ENCODE measurements at places on chromosomes 2 and 18.

GRCh38 chr2:30267161-30267975 lies 36.0 kb downstream of the LBH start:
- no peak for DNase-seq

DNA sequence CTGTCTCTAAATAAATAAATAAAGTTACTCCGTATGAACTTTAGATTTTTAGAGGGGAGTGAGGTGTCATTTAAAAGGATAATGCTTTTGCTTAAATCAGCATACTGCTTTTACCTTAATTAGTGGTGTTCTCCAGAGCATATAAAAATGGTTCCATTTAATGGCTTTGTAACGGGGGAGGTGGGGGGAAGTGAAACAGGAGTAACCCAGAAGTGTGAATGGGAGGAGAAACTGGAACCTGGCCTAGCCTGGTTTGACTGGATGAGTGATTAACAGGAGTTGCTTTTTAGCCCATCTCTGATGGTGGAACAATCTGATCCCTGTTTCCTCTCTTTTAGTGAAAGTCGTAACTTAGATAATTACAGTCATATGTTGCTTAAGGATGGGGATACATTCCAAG lies 1.6 kb downstream of the CNDP2 start:
- no peak for DNase-seq

GRCh38 chr2:226446406-226447001 lies 353.1 kb downstream of the IRS1 start:
- no peak for DNase-seq

DNA sequence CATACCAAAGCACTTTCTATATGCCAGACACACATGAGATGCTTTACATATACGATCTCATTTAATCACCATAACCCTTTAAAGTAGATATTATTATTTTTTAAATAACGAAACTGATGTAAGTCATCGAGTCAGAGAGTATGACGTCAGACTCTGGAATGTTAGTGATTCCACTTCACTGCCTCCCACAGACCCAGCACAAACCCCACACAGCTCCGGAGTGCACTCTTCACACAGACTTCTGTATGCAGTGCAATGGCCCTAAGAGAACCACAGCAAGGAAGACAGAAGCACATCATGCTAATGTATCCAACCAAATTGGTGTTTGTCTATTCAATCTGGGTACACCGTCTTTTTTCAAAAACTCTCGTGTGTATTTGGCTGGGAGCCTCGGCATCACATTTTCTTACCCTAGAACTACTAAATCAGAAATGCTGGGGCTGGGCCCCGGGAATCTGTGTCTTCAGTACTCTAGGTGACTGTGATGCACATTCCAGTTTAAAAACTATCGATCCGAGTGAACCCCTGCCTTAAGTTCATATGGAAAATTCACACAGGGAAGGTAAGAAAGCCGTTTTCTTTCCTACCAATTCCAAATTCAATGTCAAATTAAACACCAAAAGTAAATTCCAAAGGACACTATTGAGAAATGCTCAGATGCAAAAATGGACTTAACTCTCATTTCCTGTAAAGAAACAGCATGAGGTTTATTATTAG lies 117.7 kb upstream of the ACVR1C start:
- DNase-seq: no peak

DNA sequence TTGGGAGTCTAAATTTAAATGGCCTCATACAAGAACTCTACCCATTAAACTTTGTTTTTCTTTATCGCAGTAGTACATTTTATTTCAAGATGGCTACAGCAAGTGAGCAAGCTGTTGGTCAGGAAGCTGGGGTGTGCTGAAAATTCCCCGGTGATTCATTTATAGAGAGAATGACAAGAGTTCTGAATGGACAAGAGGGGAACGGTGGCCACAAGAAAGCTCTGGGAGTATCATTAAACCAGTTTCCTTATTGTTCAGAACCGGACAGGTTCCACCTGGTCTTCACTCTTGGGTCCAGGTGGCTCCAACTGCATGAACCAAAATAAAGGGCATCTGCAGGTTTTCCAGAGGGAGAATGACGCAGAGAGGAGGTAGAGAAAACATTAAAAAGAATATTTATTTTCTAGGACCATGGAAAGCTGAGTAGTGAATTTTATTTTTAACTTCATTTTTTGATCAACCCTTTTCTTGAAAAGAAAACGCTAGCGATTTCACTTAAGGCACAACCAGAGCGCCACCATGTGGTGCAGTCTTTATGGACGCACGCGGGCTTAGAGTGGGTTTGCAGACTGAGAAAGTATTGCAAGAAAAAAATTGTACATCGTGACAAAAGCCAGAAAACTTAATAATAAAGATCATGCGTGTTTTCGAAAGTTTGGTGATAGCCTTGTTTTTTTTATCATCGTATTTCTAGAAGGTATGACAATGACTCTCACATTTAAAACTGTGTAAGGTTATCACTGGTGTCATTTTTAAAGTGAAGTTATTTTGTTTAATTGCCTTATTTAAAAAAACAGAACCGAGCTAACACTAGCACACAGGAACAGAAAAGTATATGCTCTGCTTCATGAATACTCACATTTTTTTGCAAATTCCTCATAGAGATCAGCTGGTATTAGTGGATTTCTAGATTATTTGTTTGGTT lies 97.9 kb upstream of the NOL4 start:
- peak; percentile 82 for DNase-seq

GRCh38 chr2:167294776-167295140 lies 406.5 kb downstream of the XIRP2 start:
- DNase-seq: no peak

DNA sequence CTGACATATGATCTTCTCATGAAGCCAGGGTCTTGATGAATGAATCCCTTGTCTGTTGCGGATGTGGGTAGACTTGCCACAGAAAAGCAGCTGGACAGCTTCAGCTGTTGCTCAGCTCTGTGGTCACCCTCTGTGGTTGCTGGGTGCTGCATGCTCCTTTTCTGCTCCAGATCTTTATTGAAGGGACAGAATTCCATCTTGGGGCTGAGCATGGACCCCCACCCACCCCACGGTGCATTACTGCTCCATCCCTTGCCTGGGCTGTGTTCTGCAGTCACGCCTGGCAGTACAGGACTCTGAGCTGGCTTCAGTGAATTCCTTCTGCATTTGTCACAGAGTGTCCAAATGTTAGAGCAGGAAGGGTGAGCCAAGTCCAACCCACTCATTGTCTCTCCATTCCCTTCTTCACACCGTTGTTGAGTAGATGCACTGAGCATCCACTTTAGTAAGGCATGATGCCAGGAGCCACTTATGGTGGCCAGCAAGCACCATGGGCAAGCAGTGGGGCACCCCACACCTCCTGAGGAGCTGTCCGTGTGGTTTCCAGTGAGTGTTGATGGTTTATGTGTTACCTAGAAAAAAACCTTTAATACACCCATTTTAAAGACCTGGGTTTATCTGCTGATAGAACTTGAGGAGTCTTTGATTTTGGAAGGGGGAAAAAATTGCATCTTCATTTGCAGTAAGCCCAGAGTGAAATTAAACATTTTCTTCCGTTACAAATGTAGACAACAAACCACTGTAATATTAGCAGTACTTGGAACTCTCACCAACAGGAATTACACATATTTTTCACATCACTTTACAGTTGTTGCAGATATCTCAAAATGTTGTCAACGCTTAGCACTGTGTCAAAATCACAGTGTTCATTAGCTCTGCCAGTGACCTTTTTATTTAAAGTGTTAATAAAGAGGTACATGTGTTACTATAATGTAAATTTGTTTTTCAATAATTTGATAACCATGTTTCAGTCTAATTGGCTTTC lies 14.7 kb upstream of the ITGB6 start:
- DNase-seq: no peak

- no peak for DNase-seq
Measured at GRCh38 chr2:235541016-235541415, 47.2 kb downstream of the AGAP1 start.

DNA sequence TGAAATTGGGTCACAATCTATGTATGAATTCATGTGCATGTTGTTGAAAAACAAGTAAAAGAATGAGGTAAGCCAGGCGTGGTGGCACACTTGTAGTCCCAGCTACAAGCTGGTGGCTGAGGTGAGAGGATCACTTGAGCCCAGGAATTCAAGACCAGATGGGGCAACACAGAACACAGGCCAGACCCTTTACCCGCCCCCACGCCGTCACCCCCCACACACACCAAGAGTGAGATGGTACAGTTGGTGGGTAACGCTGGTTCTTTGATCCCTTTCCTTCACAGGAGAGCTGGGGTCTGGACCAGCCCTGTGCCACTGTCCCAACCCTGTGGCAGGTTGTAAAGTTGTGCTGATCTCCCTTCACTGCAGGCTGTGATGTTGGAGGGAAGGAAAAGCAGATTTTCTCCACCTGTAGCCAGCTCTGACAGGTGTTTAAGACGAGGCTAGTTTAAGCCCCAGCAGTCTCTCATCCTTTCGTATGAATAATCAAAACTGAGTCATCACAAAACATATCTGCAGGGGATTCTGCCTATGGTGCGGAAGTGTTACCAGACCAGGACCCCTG lies 13.6 kb downstream of the B3GNT2 start:
- DNase-seq: no peak

- DNase-seq: no peak
Measured at GRCh38 chr2:157800838-157801495, 75.2 kb downstream of the ACVR1 start.

GRCh38 chr2:168194784-168195522 lies 52.4 kb downstream of the STK39 start:
- peak; percentile 2 for DNase-seq

GRCh38 chr18:79578396-79579260 lies 101.0 kb upstream of the CTDP1 start:
- DNase-seq: no peak

DNA sequence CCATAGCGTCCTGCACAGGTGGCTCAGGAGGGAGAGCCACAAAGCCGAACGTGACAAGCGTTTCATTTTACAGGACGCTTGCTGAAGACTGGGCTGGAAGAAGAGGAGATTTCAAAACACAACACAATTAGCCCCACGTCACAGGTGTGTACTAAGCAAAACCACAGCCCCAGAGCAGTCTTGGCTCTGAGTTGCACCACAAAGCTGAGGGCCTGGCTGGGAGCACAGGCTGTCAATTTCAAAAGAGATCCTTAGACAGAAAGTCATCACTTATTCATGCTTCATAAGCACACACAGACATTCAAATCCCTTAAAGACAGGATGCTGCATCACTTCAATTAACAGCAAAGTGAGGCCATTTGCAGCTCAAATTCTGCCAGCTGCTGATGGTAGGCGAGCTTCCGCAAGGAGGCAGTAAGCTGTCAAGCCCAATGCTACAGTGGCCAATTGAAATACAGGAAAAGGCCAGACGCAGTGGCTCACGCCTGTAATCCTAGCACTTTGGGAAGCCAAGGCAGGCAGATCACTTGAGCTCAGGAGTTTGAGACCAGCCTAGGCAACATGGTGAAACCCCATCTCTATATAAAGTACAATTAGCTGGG lies 79.6 kb downstream of the SKA1 start:
- no peak for DNase-seq

All from NCI-H146 (cell line).